Activated T-helper 17 cell treated with anti-CD3 and anti-CD28 coated beads, Interleukin-2, amount 50 U/mL, for 72 hours (primary cell): ENCODE measurements at places on chromosomes 16 and 17. TPM values are rescaled to one million over a fixed set of nuclear protein-coding genes. Genes with fewer than 3 reads are reported as not detected.

GRCh38 chr16:10824111-10824893 is 5.7 kb upstream of the TVP23A start:
- ATAC-seq, result no peak

DNA sequence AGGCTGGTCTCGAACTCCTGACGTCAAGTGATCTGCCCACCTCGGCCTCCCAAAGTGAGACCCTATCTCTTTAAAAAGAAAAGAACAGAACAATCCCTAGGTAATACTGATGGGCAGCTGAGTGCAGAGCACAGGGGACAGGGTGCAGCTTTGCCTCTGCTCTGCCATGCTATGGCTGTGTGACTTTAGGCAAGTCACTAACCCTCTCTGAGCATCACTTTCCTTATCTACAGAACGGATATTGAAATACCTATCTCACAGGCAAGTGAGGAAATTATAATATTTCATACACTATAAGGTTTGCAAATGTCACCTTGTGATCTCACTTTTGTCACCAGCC is 4.1 kb downstream of the CASKIN2 start:
- ATAC-seq, result no peak

GRCh38 chr17:10046786-10047785 is 142.0 kb upstream of the RCVRN start:
- ATAC-seq, result no peak

DNA sequence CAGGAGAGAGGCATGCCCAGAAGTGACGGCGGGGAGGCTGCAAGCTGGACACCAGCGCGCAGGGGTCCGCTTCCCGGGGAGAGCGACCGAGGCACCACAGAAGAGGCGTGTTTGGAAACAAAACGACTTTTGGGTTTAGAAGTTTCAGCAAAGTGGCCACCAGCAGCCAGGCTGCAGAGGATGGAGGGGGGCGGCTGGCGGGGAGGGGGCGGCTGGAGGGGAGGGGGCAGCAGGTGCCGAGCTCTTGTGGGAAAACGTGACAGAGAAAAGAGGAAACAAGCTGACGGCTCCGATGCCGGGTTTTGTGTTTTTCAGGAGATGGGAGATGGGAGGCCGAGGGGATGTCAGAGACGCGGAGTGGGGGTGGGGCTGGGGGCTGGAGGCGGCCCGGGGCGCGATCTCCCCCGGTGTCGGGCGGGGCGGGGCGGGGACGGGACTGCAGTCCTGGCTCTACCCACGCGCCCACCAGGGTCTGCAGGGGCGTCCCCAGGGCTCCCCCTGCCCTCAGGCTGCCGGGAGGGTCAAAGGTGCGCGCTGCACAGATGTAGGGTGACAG is 32.1 kb upstream of the RPH3AL start:
- ATAC-seq, result no peak

- no peak for ATAC-seq
These were observed 55.8 kb downstream of the NEUROD2 start for GRCh38 chr17:39551879-39552278.

The DPEP1 gene
- not detected for total RNA-seq

The MYH3 gene
- total RNA-seq, result 1.6 TPM

The GNGT2 gene
- 23.1 TPM for total RNA-seq
